Tibial nerve (tissue), 4 donors: ENCODE measurements at places on chromosomes 16 and 17. TPM values are rescaled to one million over a fixed set of nuclear protein-coding genes. Genes with fewer than 3 reads are reported as not detected.

MVP gene
- 247 TPM for total RNA-seq

SYT17 gene
- total RNA-seq, result 17.1 TPM

SRP68 gene
- total RNA-seq, result 51.5 TPM

CDYL2 gene
- total RNA-seq, result 3.6 TPM

ARRB2 gene
- total RNA-seq, result 103 TPM
